Dermis microvascular lymphatic vessel endothelial cell (primary cell): ENCODE measurements at places on chromosomes 2 and 18. TPM values are rescaled to one million over a fixed set of nuclear protein-coding genes. Genes with fewer than 3 reads are reported as not detected.

TMEM37 gene
- 0.13 TPM in 2 replicates for total RNA-seq

ASB18 gene
- not detected in 2 replicates for total RNA-seq

IL36B gene
- total RNA-seq: not detected in 2 replicates

GRCh38 chr2:186653511-186653910 is 40.3 kb upstream of the FAM171B start:
- no peak for DNase-seq

GRCh38 chr2:175126661-175127060 is 41.3 kb downstream of the ATF2 start:
- no peak for DNase-seq

DNA sequence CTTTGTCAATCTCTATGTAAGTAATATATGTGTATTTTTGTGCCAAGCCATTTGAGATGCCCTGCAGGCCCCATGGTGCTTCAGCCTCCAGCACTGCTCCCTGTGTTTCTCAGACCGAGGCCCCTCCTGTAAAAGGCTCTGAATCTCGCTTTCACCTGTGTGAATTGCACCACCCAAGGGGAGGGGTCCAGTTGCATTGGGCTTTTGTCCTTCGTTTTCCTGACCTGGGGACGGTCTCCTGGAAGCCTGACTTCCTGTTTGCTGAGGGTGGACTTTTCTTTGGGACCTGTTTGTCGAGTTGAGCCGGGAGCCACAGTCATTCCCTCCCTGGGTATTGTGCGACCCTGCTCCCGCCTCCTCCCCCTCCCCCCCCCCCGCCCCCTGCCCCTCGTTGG is 48.9 kb downstream of the AGAP1 start:
- no peak for DNase-seq

DNA sequence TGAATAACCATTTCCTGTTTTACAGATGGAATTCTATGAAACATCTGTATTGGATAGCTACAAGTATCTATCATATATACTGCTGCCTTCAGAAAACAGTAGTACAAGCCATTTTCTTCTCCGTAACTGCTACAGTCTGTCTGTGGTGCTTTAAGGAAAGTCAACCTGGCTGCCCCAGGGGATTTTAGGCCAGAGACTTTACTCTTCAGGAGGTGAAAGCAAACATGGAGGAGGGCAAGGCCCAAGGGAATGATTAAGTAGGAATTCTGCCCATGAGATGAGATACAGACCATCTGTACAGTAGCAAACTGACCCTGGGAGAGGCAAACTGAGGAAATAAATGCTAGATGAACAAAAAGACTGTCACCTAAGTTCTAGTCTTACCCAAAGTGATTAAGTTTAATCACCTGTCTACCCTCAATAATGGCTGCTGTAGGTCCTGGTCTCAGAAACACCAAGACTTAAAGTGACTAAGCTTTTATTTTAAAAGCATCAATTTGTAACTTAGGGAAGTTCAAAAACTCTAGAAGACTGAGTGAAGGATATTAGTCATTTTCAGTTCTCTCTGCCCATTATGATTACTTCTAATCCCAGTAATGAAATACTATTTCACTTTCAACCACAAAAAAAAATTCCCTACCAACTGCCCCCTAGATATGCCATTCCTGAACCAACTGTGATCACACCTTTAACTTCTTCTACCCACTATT is 14.8 kb downstream of the MBD2 start:
- no peak for DNase-seq

GRCh38 chr2:241882091-241882625 is 12.6 kb downstream of the RTP5 start:
- peak; percentile 18 for DNase-seq

GRCh38 chr2:120719491-120719890 is 16.2 kb upstream of the GLI2 start:
- no peak for DNase-seq

GRCh38 chr18:33914399-33914798 is 310.3 kb downstream of the NOL4 start:
- DNase-seq: no peak

DNA sequence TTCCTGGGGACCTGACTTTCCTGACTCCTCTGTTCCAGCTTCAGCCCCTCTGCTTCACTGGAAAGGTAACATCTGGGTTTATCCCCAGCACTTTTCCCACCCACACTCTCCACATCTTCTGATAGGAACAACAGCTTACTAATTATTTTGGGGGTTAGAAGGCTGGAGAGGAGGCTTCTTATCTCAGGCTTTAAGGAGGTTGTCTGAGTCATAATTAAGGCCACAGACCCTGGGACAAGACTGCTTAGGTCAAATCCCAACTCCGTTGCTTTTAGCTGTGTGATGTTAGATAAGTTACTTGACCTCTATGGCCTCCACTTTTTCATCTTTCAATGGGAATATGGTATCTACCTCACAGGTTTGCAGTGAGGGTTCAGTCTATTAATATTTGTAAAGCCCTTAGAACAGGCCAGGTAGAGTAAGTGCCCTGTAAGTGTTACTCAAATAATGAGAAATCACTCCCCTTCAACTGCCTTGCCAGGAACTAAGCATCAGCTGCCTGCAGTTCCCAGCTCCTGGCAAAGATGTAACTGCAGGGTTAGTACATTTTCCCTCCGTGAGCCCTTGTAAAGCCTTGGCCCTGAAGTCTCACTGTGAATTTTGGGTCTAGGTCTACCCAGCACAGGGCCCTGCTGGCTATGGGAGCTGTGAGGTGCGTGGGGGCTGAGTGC is 123.6 kb downstream of the MTX2 start:
- DNase-seq: no peak
